ENCODE measurements at places on chromosomes 2 and 18.

DNA sequence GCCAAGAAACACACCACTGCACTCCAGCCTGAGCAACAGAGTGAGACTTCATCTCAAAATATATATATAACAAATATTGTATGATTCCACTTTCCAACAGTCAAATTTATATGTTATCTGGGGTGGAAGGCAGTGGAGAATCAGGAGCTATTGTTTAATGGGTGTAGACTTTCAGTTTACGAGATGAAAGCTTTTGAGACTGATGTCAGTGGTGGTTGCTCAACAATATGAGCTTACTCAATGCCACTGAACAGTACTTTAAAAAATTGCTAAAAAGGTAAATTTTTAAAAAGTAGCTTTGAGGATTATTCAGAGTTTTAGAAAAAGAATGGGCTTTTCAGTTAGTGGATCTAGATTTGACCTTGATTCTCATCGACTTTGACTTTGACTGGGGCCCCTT, 105.9 kb upstream of the ST6GAL2 start:
- no peak for DNase-seq

- no peak for DNase-seq
These were observed 89.4 kb downstream of the PMS1 start for GRCh38 chr2:189873696-189874095.

DNA sequence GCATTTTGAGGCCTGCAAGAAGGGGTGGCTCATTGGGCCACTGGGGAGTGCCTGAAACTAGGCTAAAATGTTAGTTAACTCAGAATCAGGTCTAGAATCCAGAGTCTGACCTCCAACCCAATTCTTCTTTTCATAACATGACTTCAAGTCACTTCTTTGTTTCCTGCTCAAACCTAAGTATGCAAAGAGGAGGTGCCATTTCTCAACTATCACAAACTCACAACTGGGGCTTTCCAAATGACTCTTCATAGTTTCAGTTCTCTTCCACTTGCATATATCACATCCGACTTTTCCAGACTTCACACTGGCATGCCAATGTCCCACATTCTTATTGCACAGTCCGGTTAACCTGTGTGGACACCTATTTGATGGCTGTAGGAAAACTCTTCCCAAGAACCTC, 211.6 kb downstream of the TCF4 start:
- DNase-seq, result no peak

DNA sequence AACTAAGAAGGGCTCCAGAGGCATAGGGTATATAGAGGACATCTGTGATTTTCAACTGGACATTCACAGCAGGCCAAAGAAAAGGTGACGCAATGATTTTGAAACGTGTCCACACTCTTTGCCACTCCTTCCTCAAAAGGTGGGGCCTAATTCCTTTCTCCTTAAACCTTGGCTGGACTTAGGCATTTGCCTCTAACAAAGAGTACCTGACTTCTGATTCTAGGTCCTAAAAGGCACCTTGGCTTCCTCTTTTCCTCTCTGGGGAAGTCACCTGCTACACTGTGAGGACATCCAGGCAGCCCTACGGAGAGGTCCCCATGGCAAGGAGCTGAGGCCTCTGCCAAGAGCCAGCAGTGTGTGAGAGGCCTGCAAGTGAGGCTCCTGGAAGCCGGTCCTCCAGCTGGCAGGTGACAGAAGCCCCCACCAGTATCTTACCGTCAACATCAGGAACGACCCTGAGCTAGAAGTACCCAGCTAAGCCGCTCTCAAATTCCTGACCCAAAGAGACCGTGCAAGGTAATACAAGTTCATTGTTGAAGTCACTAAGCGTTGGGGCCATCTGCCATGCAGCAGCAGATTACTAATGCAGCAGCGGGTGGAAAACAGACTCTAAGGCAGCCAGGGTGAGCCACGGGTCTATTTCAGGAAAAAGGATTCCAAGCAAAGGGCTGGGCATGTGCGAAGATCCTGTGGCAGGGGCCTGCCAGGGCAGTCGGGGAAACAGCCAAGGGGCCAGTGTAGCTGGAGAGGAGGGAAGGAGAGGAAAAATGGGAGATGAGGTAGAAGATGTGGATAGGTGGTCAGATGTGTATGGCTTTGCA, 7.4 kb upstream of the HES6 start:
- DNase-seq, result no peak

DNA sequence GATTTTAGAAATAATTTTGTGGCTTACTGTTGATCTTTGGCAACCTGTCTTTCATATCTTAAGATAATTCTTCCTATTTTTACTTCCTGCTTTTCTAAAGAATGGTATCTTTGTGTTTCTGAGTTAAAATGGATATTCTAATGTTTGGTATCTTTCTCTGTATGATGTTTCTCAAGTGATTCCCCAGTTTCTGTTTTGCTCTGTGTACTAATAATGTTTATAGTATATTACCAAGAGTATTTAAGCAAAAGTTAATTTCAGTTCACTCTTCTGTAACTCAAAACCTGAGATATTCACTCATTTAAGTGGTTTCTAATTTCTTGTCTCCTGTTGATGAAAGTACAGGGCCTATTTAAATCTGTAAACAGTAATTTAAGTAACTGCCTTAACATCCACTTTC, 58.3 kb downstream of the CCDC150 start:
- DNase-seq, result no peak

- no peak for DNase-seq
These were observed 248.6 kb downstream of the NDUFA10 start for GRCh38 chr2:239776436-239777005.

DNA sequence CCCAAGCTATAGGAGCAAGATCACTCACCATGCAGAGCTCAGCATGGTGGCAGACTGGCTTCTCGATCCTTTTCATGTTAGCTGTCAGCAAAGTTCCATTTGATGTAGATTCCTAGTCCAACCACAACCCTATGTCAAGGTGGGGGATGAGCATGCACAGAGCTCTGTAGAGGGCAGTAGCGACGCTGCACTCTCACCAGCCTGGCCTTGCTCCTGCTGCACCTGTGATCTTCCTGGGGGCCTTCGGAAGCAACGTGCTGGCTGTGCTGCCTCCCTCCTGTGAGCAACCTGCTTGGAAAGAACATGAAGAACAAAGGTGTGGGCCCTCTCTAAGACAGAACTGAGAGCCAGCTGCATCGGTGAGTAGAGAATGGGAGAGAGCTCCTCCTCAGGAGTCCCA, 479.4 kb upstream of the MYT1L start:
- no peak for DNase-seq

- no peak for DNase-seq
These were observed 76.4 kb downstream of the EPHA4 start for GRCh38 chr2:221495731-221496130.

DNA sequence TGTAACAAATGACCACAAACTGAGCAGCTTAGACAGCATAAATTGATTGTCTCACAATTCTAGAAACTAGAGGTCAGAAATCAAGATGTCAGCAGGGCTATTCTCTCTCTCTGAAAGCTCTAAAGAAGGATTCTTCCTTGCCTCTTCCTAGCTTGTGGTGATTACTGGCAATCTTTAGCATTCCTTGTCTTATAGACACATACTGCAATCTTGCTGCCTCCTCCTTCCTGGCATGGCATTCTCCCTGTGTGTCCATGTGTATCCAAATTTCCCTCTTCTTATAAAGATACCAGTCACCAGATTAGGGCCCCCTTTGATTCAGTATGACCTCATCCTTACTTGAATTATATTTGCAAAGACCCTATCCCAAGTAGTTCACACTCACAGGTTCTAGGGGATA, 2.3 kb downstream of the ASB3 start:
- DNase-seq, result no peak

DNA sequence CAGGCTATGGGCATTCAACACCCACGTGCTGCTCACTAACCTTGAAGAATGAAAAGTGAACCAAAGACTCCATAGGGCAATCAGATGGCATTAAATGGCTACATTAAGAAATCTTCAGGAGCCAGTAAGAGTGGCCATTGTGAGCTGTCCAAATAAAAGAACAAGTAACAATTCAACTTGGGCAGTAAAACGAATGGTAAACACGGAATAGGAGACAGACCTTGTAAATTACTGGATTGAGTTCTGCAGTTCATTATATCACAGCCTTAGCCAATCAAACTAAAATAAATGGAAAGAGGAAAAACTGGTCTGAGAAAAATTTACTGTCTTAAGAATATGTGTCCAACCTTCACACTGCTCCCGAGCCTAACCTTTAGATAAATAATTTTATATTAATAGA, 306.5 kb upstream of the ZNF521 start:
- no peak for DNase-seq

GRCh38 chr2:218015586-218016521, 13.1 kb upstream of the TNS1 start:
- no peak for DNase-seq

DNA sequence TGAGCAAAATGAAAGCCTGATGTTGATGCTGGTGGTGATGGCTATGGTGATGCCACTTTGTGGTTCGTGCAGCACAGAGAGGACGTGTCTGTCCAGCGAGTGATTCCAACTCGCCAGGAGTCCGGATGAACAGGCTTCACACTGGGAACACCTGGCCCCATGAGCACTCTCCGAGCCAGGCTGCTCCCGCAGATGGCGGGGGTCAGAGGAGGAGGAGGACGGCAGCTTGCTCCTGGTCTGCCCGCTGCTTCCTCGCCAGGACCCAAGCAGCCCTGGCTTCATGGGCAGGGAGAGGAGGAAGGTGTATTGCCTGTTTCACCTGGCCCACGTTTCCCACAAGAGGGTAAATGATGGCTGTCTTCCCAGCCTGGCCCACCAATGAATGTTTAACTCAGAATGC, 121.6 kb downstream of the MTCL1 start:
- DNase-seq, result no peak

- DNase-seq, result peak; percentile 60
These were observed 6.8 kb downstream of the ZFP36L2 start for GRCh38 chr2:43219383-43220228.

DNA sequence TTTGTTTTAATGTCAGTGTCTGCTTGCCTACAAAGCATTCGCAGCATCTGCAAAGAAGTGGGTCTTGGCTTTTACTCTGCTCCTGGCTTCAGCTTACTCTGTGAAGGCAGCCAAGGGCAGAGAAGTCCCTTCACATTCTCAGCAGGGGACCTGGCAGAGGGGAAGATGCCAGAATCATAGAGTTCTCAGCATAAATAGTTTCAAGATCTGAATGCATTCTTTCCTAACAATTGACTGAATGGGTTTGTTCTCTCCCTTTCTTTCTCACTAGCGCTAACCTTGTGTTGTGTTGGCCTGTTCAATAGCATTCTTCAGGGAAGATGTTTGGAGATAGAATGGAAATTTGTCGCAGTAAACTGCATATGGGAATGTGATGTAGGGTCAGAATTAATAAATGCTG, 106.9 kb downstream of the FARSB start:
- DNase-seq, result no peak

- DNase-seq, result no peak
These were observed 27.2 kb upstream of the SATB2 start for GRCh38 chr2:199484927-199485326.

- no peak for DNase-seq
These were observed 7.2 kb downstream of the PTPN4 start for GRCh38 chr2:119766944-119767343.

- DNase-seq, result no peak
These were observed 20.2 kb downstream of the GATA6 start for GRCh38 chr18:22189449-22190166.

DNA sequence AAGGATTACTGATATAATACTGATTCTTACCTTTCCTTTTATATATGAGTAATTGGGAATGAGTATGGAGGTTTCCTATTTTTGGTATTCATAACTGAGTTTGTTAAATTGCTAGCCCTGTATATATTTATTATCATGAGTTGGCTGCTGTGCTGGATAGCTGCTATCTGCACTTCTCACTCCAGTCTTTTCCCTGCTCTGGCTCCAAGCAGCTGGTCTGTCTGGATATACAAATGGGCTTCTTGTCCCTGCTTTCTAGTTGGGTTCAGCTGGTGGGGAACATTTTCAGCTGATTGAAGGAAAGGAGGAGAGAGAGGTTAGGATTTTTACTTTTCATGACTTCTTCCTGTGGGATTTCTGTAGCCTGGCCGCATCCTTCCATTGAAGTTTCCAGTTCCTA, 41.2 kb downstream of the AGFG1 start:
- DNase-seq, result no peak
